Activated gamma-delta T cell treated with Interleukin-2 at 50 U/mL for 16 hours (primary cell): ENCODE measurements at places on chromosomes 13 and 19.

GRCh38 chr13:34277936-34278335 lies 460.0 kb downstream of the RFC3 start:
- DNase-seq, result no peak

GRCh38 chr19:18301718-18302111 lies 20.3 kb upstream of the JUND start:
- DNase-seq, result no peak

DNA sequence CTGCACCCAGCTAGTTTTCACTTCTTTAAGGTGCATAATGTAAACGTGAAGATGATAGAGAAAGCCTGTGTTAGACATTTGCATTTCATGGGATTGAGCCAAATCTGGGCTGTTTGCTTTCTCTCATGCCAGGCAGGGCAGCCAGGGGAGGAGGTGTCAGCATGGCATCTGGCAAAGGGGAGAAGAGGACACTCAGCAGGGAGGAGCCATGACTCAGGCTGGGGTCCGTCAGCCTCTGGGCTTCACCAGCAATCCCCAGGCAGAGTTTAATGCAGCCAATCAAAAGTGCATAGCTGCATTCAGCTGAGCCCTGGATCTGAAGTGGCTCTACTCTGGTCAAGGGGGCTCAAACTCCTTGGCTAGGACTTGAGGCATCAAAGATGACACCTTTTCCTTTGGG lies 23.5 kb downstream of the EBPL start:
- no peak for DNase-seq

- no peak for DNase-seq
Measured at GRCh38 chr13:70090036-70090723, 17.4 kb upstream of the ATXN8OS start.

GRCh38 chr19:12784871-12785430 lies 6.3 kb upstream of the JUNB start:
- DNase-seq, result peak; percentile 35

DNA sequence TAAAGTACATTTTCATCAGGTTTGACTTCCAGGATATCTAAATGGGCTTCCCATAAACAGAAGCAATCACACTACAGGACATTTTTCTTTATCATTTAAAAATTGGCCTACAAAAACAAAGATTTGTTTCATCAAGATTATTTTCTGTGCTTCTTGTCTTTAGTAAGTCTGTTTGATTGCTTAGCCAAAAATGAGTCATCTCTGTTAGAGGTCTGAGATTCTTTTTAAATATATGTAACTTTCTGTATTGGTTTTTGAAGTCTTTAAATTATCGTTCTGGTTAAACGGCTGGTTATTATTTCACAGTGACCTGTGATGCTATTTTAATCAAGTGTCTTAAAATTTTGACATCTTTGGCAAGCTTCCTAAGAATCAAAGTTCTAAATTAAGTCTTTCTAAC lies 62.7 kb downstream of the SLITRK1 start:
- no peak for DNase-seq

DNA sequence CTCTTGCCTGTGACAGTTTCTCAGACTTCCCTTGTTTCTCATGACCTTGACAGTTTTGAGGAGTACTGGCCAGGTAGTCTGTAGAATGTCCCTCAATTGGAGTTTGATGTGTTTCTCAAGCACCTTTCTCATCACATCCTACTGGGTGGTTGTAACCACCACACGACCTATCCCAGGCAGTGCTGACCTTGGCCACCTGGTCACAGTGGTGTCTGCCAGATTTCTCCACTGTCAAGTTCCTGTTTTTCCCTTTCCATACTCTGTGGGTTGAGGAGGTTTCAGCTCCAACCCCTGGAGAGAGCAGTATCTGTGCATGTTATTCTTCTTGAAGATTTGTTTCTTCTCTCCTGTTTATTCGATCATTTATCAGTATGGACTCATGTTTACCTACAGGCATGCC lies 8.4 kb upstream of the UPF3A start:
- DNase-seq, result no peak

- no peak for DNase-seq
Measured at GRCh38 chr13:22594041-22594440, 586.7 kb upstream of the SGCG start.

- DNase-seq, result no peak
Measured at GRCh38 chr19:1997353-1998233, 17.9 kb downstream of the BTBD2 start.

DNA sequence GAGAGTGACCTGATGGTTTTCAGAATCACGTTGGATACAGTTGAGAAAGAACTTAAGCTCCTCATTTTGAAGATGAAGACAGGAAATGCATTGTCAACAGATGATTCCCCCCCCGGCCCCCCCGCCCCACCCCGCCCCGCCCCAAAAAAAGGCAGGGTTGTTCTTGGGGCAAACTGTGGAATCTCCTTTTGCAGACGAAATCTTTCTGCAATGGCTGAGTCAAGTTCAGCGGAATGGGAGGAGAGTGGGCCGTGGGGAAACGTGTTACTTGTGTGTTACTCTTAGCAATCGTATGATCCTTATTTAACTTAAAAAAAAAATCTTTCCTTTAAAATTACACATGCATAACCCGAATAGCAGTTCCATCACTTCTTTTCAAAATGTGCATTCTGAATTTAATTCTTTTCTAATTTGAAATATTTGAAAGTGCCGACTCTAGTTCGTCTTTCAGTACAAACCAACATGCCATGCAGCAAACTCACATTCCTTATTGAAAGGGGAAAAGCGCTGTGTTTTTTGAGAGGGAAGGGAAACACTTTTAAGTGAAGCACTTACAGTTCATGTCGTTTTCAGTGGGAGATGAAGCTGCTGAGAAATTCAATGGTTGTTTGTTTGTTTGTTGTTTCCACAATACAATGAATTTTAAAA lies 348.5 kb upstream of the ARGLU1 start:
- DNase-seq, result no peak

- DNase-seq, result no peak
Measured at GRCh38 chr13:111399776-111400538, 79.5 kb downstream of the TEX29 start.

DNA sequence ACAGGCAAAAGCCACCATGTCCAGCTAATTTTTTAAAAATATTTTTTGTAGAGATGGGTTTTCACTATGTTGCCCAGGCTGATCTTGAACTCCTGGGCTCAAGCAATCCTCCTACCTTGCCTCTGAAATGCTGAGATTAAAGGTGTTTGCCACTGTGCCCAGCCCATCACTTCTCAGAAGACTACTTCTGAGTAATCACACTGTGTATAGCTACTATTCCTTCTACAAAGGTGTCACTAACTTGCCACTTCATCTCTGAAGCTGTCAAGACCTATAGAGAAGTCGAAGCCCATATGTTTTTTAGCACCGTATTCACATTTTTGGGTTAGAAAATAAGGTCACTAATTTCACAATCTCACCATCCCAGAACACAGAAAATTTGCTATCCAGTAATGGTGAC lies 36.0 kb upstream of the FNDC3A start:
- DNase-seq, result no peak

GRCh38 chr13:113298043-113298945 lies 1.3 kb downstream of the LAMP1 start:
- DNase-seq, result no peak

- DNase-seq, result no peak
Measured at GRCh38 chr19:19747357-19748220, 14.7 kb upstream of the ZNF14 start.

- DNase-seq, result no peak
Measured at GRCh38 chr13:91704398-91704797, 306.0 kb downstream of the GPC5 start.

DNA sequence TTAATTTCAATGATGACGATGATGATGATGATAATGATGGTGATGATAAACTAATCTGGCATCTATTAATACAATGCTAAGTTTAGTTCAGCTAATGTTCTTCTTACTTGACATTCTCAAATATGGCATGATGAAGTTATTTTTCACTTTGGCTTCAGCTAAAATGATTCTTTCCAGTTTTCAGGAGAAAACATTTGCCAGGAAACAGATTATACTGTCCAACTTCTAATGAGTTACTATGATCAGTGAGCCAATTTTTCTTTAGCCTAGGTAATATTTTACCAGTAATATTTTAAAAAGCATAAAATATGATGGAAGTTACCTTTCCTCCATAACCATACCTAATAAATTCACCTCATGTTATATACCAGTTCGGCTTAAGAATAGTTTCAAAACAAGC lies 245.7 kb upstream of the CSNK1A1L start:
- no peak for DNase-seq

DNA sequence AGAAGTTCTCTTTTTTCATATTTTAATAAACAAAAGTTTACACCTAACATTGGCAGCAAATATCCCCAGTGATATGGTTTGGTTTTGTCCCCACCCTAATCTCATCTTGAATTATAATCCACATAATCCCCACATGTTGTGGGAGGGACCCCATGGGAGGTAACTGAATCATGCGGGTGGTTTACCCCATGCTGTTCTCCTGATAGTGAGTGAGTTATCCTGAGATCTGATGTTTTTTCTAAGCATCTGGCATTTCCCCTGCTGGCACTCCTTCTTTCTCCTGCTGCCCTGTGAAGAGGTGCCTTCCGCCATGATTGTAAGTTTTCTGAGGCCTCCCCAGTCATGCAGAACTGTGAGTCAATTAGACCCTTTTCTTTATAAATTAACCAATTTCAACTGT lies 214.7 kb downstream of the SLITRK1 start:
- no peak for DNase-seq

GRCh38 chr19:4671185-4671851 lies 1.2 kb upstream of the MYDGF start:
- no peak for DNase-seq

- DNase-seq, result no peak
Measured at GRCh38 chr13:79802389-79803085, 321.6 kb downstream of the NDFIP2 start.

DNA sequence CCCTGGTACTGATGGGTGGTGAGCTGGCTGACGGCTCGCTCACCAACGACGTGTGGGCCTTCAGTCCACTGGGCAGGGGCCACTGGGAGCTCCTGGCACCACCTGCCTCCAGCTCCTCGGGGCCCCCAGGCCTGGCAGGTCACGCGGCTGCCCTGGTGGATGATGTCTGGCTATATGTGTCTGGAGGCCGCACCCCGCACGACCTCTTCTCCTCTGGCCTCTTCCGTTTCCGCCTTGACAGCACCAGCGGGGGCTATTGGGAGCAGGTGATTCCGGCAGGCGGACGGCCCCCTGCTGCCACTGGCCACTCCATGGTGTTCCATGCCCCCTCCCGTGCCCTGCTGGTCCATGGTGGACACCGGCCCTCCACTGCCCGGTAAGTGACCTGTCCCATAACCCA lies 10.5 kb downstream of the MEGF8 start:
- DNase-seq, result no peak

DNA sequence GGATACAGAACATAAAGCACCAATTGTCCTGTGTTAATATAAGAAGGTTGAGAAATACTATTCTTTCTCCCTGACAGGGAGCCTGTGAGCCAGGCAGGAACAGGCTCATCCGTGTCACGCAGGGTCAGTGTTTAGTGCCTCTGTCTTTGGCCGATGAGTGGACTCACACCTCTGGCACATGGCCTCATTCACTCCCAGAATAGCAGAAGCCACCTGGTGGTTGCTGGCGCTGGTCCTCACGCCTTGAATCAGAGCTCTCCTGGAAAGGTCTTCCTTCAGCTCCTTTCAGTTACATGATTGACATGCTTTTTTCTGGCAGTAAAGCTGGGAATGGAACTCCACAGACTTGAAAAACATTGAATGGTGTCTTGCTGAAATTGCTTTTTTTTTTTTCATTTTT lies 28.1 kb upstream of the SIAH3 start:
- no peak for DNase-seq

- no peak for DNase-seq
Measured at GRCh38 chr13:113161433-113161832, 3.0 kb downstream of the PROZ start.

DNA sequence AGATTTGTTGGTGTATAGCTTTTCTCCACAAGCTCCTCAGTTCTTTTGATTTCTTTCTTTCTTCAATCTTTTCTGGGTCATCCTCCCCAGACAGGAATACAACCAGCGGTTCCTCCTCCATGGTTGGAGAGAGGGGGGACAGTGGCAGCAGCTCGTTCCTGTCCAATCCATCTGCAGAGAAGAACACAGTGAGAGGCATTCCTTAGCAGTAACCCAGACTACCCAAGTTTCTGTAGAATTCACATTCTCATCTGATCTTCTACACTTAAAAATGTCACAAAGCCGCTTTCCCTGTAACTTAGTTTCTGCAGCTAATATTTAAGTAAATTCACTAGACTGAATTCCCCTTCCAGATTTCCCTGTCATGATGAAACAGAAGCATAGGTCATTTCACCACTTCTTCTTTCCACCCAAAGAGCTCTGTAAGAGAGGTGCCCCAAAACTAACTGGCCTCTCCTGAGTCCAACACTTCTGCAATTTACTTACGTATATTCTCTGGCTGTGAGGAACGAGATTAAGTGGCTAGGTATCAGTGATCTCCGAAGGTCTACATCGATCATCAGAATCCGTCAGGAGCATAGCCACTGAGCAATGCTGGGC lies 171.9 kb downstream of the TBC1D4 start:
- DNase-seq, result no peak

DNA sequence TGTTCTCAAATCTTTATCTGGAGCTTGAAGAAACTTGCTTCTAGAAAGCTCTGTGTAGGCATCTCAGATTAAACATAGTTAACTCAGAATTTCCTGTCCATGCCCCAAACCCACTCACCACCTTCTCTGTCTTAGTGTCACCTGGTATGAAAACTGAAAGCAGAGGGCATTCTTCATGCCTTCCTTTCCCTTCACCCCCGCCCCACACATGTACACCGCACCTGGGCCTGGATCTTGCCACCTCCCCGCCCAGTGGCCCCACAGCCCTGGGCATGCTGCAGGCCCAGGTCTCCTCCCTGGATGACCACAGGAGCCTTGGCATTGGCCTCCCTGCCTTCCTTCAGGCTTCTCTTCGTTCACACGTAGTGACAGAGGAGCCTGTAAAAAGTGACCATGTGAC lies 15.8 kb downstream of the CFAP97D2 start:
- no peak for DNase-seq

GRCh38 chr13:114019367-114019766 lies 45.5 kb upstream of the C13orf46 start:
- DNase-seq, result peak; percentile 31
